Daoy (cell line): ENCODE measurements at places on chromosomes 6 and 20. TPM values are rescaled to one million over a fixed set of nuclear protein-coding genes. Genes with fewer than 3 reads are reported as not detected.

DNA sequence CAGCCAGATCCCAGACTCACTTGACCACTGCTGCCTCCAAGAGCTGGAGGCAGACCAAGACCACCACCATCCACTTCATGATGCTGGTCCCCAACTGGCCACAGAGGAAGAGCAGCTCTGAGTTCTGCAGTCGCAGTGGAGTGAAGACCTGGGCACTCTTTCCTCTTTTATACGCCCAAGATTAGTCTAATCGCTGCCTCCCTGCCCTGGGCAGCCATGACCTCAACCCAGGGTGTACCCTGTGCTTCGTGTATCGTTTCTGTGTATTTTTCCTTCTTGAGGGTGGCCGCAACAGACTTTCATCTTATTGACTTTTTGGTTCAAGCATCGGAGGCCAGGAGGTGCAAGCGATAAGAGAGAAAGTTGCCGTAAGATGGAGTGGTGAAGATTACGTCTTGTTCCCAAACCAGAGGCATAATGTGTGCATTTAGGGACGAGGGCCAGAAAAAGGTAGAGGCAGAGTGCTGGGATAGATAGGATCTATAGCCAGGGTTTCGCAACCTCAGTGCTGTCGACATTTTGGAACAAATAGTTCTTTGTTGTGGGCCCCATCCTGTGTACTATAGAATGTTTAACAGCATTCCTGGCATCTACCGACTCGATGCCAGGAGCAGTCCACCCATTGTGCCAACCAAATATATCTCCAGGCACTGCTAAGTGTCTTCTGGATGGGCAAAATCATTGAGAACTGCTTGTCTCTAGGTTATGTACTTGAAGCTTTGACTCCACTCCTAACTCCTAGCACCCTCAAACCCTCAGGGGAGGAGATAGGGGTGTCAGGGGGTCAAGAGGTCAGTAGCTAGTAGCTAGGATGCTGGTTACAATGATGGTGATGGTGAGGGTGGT is at the start of gene PGC:
PGC (minus strand) TSS at position 142 of the 846 bp plus-strand sequence; CDS start at position 79, 63 bp downstream.
- DNase-seq = no peak

- no peak for DNase-seq
Measured at GRCh38 chr6:129309154-129309553, 400.8 kb downstream of the ARHGAP18 start.

DNA sequence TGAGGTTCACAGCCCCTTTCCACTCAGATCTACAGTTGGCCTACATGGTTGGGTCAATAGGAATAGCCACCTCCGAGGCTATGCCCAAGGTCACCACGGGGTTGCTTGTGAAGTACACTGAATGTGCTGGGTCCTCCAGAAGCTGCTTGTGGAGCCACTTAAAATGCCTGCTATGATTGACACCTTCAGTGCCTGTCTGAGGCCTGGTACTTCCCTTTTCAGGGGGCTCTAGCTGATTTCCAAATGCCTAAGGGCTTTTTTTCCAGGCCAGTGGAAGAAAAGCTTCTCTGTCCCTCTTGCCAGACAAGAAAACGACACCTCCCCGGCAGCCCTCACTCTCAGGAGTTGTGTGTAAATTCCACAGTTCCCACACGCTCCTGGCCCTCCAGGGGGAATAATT is 6.3 kb upstream of the NXT1 start:
- no peak for DNase-seq

GRCh38 chr20:51598556-51598955 is 56.0 kb upstream of the NFATC2 start:
- DNase-seq = no peak

DNA sequence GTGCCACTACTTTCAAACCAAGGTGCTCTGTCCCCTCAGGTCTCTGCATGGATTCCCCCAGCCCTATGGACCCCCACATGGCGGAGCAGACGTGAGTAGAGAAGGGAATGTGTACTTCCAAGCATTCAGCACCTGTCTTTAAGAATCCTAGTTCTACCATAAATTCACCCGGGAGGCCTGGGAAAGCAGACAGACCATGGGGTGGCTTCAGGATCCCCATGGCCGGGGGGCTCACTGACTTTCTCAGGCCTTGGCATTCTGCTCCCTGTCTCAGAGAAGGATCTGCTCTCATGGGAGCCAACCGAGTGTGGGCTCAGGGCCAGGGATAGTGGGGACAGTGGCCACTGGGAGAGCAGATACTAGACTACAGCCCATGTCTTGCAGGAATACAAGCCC is 2.3 kb downstream of the CDC25B start:
- no peak for DNase-seq

Gene FITM2
- total RNA-seq = 6.6 and 7.4 TPM in 2 replicates

Gene CPXM1
- 2.0 and 2.7 TPM in 2 replicates for total RNA-seq

Gene RAD21L1
- 0.63 and 0.86 TPM in 2 replicates for total RNA-seq

Gene CLVS2
- under 0.01 TPM in 1 of 2 replicates, not detected in the other for total RNA-seq
